WTC11 (cell line): ENCODE measurements at places on chromosomes 12 and 14. TPM values are rescaled to one million over a fixed set of nuclear protein-coding genes. Genes with fewer than 3 reads are reported as not detected.

METTL25 gene
- 6.3 to 8.0 TPM (median 7.2 TPM) in 3 replicates for total RNA-seq

CCDC38 gene
- 0.07 TPM in 1 of 3 replicates, not detected in the others for total RNA-seq

DNA sequence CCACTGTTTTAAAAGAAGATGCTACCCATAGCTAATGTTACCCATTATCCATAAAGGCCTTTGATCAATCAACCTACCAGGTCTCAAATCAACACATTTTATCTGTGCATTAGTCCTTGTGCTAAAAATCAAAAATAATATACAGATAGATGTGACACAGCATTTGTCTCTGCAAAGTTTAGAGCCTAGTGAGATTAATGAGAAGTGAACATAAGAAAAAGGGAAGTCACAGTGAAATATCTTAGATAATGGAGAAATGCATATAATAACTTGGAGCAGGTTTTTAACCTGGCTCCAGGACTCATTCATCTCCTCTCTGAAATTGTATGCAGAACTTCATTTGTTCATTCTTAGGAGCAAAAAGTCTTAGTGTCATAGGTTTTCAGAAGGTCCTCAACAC is 7.2 kb downstream of the PDE3A start:
- H3K27ac ChIP-seq, result no peak overlapping the region
- no peak for DNase-seq
- H3K4me3 ChIP-seq, result no peak overlapping the region

GRCh38 chr12:105024928-105025327 is 38.8 kb downstream of the NOPCHAP1 start:
- no peak overlapping the region for H3K4me3 ChIP-seq
- no peaks in the 10 kb centered on the region for H3K27me3 ChIP-seq
- DNase-seq, result no peak
- peaks cover 11% of the 10 kb centered on the region for H3K4me1 ChIP-seq
- no peak overlapping the region for H3K27ac ChIP-seq

DNA sequence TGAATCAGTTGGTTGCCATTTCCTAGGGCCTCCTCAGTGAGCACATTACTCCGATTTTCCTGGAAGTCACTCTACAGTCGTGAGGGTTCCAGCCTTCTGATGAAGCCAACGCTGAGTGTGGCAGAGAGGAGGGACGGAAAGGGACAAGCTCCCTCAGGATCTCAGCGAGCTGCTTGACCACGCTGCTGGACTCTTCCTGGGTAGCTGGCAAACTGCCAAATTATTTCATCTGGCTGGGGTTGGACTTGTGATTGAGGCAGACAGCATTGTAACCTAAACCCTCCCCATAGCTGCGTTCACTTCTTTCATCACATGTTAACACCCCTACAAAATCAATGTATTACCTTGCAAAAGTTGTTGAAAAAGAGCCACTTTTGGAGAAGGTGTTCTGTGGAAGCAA is 69.6 kb upstream of the CHST11 start:
- H3K4me3 ChIP-seq, result no peak overlapping the region
- H3K36me3 ChIP-seq, result 0 out of 2 replicates have a peak, but pooled peaks cover 3% of the 10 kb centered on the region
- DNase-seq, result no peak
- peaks cover 2% of the 10 kb centered on the region; the same call in 1 of the 2 replicates for H3K27me3 ChIP-seq

- peaks cover 6% of the 10 kb centered on the region for H3K27me3 ChIP-seq
- H3K36me3 ChIP-seq, result no peaks in the 10 kb centered on the region
- no peak for DNase-seq
- H3K4me1 ChIP-seq, result peaks cover 31% of the 10 kb centered on the region
These were observed 6.9 kb downstream of the SDR9C7 start for GRCh38 chr12:56927281-56927680.

DNA sequence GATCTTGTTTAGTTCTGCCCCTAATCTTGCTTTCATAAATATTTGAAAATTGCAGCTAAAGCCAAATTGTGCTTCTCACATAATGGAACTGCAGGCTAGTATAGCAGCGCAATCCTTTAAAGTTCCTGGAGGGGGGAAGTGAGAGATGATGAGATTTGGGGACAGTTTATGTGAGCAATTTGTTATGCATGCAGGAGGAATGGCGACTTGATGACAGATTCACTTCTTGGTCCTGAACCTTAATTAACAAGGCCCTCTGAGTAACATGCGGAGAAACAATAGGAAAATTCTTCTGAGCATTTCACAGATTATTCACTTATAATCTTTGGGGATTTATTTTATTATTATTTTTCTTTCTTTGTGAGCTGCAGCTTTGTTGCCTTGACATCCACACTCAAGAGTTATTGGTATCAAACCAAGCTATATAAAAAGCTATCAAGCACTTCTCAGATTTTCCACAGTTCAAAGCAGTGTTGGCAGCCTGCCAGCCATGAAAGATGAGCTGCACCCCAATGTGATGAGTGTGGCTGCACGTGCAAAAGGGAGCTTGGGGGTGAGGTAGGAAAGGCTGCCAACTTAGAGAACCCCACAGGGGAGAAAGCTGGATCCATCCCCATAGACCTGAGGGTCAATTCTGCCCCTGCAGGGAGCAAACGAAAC is 1662.2 kb upstream of the FLRT2 start:
- H3K36me3 ChIP-seq, result no peaks in the 10 kb centered on the region
- H3K4me3 ChIP-seq, result no peak overlapping the region
- H3K4me1 ChIP-seq, result peaks cover 11% of the 10 kb centered on the region
- no peaks in the 10 kb centered on the region for H3K27me3 ChIP-seq
- DNase-seq, result no peak

DNA sequence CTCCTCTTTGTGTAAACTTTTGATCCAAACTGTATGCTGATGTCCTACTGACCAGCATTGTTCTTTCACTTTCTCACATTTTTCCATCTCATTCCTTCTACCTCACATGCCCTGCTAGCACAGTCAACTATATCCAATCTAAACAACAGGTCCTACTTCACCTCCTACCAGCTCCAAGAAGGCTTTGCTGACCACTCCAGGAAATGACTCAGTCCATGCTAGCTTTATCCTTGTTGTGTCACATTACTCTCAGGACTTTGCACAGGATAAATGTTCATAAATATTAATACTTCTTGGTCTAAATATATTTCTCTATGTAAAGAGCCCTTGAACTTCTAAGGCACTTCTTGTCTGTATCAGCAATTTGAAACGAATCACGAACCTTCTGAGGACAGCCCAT is 64.9 kb upstream of the PCED1B start:
- H3K4me3 ChIP-seq, result no peak overlapping the region
- H3K27ac ChIP-seq, result no peak overlapping the region
- H3K27me3 ChIP-seq, result no peaks in the 10 kb centered on the region
- H3K4me1 ChIP-seq, result no peaks in the 10 kb centered on the region
- H3K36me3 ChIP-seq, result no peaks in the 10 kb centered on the region

DNA sequence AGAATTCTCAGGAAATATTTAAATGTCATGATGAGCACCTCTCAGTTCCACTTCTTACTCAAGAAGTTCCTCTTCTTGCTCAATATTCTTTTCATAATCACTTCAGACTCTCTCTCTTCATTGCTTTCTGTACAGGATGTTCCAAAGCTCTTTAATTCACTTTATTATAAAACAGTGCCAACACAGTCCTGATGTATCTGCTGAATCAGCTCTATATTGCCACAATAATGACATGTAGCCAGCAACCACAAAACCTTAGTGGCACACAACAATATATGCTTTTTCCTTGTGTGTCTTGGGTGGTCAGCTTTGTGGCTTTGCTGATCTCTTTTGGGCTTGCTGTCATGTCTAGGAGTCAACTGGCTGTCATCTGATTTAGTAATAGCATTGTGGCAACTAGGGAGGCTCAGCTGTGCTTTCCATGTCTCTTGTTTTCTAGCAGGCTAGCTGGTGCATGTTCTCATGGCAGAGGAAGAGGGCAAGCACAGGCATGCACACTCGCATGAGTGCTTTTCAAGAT is 52.8 kb upstream of the SLC2A13 start:
- no peak overlapping the region for H3K4me3 ChIP-seq
- H3K27me3 ChIP-seq, result no peaks in the 10 kb centered on the region; the same call in 1 of the 2 replicates
- no peak for DNase-seq
- H3K27ac ChIP-seq, result no peak overlapping the region
- H3K4me1 ChIP-seq, result peaks cover 10% of the 10 kb centered on the region
- peaks cover 39% of the 10 kb centered on the region for H3K36me3 ChIP-seq

- no peak for DNase-seq
- H3K4me3 ChIP-seq, result no peak overlapping the region
- H3K27me3 ChIP-seq, result no peaks in the 10 kb centered on the region; the same call in none of the 2 replicates
- no peak overlapping the region for H3K27ac ChIP-seq
- H3K36me3 ChIP-seq, result no peaks in the 10 kb centered on the region
These were observed 59.0 kb downstream of the KCNK10 start for GRCh38 chr14:88264116-88264515.

GRCh38 chr12:26032719-26033241 is 74.3 kb downstream of the RASSF8 start:
- no peaks in the 10 kb centered on the region for H3K27me3 ChIP-seq
- DNase-seq, result no peak
- peaks cover 30% of the 10 kb centered on the region for H3K4me1 ChIP-seq
- H3K36me3 ChIP-seq, result no peaks in the 10 kb centered on the region
